Amniotic epithelial cell (primary cell): ENCODE measurements at places on chromosomes 11 and 22.

- no peak for DNase-seq
These were observed 14.3 kb upstream of the HPX start for GRCh38 chr11:6455070-6455469.

- DNase-seq: peak; percentile 42
These were observed 30.4 kb downstream of the PACS1 start for GRCh38 chr11:66100272-66101065.

DNA sequence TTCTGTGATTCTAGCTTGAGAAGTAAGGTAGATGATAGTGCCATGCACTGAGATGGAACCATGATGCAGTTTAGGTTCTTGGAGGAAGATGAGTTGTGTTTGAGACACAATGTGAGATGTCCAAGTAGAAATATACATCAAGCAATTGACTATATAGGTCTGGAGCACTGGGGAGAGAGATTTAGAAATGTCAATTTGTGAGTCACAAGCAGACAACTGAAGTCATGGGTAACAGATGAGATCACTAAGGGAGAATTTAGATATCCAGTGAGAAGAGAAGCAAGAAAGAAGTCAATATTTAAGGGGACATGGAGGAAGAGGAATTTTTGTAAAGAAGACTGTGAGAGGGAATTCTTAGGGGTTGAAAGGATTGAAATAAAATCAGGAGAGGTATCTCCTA lies 65.1 kb upstream of the RRAS2 start:
- peak; percentile 62 for DNase-seq

- no peak for DNase-seq
These were observed 15.5 kb downstream of the DCPS start for GRCh38 chr11:126319374-126319740.

DNA sequence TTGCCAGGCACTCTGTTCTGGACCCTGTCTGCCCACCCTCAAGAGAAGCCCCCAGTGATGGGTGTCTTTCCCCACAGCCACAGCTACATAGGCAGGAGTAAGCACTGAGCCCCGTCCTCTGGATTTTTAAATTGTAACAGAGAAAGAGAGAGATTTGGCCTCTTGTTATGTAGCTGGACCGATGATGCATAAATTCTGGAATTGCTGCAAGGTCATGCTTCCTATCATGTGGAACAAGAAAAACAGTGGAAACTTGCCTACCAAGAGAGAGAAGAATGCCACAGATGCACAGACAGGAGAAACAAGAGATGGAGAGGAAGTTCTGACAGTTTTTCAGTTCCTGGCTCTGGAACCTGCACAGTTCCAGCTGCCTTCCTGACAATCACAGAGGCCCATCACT lies 150.2 kb downstream of the ETS1 start:
- peak; percentile 34 for DNase-seq

- no peak for DNase-seq
These were observed 35.1 kb downstream of the FLI1 start for GRCh38 chr11:128728767-128729587.

- DNase-seq: no peak
These were observed 24.6 kb upstream of the COMT start for GRCh38 chr22:19916941-19917340.

- DNase-seq: peak; percentile 92
These were observed 15.6 kb upstream of the ARHGAP42 start for GRCh38 chr11:100671471-100671870.

DNA sequence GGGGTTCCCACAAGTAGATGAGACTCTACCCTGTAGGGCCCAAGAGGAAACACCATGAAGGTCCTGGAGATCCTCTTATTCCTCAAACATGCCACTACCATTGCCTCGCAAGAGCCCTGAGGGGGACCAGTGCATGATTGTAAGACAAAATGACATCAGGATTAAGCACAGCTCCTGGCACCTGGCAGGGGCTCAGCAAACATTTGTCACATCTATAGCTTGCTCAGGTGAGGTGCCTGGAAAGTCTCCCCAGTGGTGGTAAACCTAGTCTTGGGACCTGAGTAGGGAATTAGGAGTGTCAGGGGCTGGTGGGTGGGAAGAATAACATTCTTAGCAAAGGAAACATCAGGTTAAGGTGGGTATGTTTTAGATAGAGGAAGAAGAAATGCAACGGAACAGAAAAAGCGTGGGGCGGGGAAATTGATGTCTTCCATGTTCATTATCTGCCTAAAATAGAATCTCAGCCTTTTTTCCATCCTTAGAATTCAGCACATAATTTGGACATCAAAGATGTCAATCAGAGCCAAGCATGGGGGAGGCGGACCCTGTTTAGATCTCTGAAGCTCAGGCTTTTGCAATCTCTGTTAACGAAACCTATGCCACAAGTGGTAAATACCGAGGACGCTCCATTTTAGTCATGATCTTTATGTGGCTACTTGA lies 924 bp downstream of the YPEL1 start:
- peak; percentile 33 for DNase-seq

- DNase-seq: no peak
These were observed 19.5 kb downstream of the MRGPRD start for GRCh38 chr11:68961245-68961644.

GRCh38 chr11:31757260-31757835 lies 53.8 kb downstream of the PAX6 start:
- no peak for DNase-seq

GRCh38 chr11:63375434-63375833 lies 5.8 kb downstream of the SLC22A9 start:
- no peak for DNase-seq

DNA sequence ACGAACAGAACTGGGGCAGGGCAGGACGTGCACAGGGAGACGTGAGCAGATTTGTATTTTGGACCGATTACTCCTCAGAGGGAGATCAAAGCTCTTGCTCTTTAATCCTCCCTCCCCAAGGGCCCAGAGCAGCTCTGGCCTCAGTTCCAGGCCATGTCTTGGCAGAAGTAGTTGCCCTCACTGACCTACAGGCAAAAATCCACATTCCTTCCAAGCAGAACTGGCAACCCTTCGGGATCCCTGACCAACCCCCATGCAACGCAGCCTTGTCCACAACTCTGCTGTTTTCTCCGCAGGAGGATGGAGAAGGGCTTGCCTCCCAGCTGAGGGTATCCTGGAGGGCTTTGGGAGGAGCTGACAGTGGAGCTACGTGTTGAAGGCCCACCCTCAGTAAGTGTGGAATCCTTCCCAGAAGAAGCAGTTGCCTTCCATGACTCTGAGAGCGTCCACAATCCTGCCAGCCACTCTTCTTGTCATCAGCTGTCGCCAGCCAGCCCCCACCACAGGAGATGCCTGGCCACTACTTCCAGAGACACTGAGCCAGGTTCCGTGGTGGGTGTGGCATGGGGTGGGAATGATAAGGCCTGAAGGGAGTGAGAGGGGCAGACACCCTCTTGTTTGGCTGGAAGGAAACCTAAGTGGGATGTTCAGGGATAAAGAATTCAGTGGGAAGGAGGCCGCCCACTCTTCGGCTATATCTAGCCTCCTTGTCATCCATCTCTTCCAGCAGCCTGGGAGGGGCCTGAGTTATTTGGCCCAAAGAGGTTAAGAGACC lies 68.1 kb downstream of the PDE2A start:
- DNase-seq: peak; percentile 15

- DNase-seq: no peak
These were observed 38.9 kb downstream of the MS4A2 start for GRCh38 chr11:60127311-60127811.

DNA sequence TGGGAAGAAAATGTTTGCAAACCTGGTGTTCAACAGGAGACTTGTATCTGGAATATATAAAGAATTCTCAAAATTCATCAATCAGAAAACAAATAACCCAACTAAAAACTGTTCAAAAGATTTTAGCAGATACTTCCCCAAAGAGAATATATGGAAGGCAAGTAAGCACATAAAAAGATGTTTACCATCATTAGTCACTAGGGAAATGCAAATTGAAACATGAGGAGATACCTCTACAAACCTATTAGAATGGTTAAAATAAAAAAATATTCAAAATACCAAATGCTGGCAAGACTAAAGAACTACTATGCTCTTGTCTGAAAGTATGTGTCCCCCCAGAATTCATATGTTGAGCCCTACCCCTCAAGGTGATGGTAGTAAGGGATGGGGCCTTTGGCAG lies 8.6 kb downstream of the EXPH5 start:
- DNase-seq: no peak

DNA sequence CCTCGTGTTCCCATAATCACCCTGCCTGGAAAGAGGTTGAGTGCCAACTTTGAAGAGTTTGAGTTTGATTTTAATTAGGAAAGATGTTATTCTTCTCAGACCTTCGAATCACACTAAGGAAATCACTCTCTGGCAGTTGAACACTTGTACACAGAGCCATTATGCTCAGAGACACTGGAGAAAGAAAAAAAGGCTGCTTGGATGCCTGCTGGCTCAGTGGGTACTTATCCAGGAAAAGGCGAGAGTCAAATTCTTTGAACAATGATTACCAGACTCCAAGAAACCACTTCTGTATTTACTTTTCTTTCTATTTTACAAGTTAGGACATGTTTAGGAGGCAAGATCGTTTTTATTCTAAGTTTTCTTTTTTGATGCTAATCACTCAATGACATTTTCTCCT lies 438.5 kb upstream of the FAT3 start:
- DNase-seq: no peak

DNA sequence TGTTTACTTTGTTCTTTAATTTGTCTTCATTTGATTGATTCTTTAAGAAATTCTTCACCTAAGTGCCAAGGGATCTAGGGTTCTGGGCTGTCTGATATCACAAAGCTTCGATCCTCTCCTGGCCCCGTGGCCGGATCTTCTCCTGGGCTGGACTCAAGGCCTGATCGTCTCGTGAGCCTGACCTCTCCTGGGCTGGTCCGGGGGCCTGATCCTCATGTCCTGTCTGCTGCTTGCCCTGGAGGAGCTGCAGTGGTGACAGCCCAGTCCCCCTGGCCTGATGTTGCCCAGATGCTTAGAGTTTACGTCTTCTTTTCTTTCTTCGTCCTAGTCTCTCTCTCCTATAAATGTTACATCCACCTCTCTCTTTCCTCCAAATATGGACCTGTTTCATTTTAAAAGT lies 3.3 kb downstream of the NADSYN1 start:
- no peak for DNase-seq

DNA sequence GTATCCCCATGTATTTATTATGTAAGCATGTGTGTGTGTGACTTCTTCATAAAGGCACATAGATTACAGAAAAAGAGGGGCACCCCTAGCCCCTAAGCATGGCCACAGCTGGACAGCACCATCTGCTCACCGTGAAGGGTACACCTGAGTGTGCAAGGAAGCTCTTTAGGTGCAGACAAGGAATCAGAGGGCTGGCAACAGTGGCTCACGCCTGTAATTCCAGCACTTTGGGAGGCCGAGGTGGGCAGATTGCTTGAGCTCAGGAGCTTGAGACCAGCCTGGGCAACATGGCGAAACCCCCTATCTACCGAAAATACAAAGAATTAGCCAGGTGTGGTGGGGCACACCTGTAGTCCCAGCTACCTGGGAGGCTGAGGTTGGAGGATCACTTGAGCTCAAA lies 56.3 kb downstream of the DGCR2 start:
- no peak for DNase-seq

GRCh38 chr11:42234451-42234951 lies 775.0 kb upstream of the LRRC4C start:
- no peak for DNase-seq

GRCh38 chr11:107706531-107706930 lies 5.3 kb downstream of the SLN start:
- no peak for DNase-seq

GRCh38 chr11:128522943-128523518 lies 64.3 kb downstream of the ETS1 start:
- DNase-seq: no peak

DNA sequence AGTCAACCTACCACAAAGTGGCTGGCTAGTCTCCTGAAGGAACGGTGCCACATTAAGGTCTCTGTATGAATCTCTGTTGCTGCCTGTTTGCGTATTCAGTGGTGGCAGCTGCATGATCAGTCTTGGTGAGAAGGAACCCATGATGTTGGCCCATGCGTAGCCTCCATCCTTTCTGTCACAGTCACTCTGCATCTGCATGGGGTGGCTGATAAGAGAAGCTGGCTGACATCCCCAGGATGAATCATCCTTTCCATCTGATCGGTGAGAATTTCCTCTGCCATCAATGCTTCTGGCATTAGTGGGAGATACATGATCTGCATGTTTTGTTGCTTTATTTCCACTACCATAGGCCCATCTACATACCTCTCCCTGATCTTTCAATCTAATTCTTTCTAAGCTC lies 199.0 kb upstream of the NECTIN1 start:
- DNase-seq: no peak

- no peak for DNase-seq
These were observed 89.5 kb upstream of the DBX1 start for GRCh38 chr11:20249796-20250195.

DNA sequence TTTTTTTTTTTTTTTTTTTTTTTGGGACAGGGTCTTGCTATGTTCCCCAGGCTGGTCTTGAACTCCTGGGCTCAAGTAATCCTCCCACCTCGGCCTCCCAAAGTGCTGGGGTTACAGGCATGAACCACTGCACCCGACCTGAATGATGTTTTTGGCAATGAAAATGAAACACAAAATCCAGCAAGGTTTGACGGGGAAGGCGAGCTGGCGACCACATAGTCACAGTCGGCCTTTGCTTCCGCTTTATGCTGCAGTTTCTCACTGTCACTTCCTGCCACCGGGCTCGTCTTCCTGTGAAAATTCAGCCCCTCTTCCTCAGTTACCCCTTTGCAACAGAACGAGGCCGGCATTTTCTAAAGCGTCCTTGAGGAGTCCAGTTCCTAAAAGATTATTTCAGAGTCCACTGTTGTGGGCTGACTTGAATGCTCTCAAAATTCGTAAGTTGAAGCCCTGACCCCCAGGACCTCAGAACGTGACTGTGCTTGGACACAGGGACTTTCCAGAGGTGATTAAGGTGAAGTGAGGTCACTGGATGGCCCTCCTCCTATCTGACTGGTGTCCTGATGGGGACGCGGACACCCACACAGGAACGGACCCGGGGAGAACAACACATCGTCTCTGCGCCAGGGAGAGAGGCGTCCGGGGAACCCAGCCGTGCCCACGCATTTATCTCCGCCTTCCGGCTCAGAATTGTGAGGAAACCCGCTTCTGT lies 2.9 kb upstream of the BID start:
- no peak for DNase-seq

- peak; percentile 69 for DNase-seq
These were observed 43.3 kb downstream of the DNAJC24 start for GRCh38 chr11:31412946-31413345.

DNA sequence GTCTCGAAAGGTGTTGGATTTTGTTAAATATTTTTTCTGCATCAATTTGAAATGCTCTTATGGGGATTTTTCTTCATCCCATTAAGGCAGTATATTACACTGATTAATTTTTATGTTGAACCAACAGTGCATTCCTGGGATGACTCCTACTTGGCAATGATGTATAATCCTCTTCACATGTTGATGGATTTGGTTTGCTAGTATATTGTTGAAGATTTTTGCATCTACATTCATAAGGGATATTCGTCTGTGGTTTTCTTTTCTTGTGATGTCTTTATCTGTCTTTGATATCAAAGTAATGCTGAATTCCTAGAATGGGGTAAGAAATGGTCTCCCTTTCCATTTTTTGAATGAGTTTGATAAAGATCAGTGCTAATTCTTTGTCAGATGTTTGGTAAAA lies 18.7 kb upstream of the SLC35C1 start:
- DNase-seq: no peak

- DNase-seq: peak; percentile 72
These were observed 80.1 kb upstream of the BIRC3 start for GRCh38 chr11:102237096-102237735.
